ENCODE measurements at places on chromosomes 3 and 15.

DNA sequence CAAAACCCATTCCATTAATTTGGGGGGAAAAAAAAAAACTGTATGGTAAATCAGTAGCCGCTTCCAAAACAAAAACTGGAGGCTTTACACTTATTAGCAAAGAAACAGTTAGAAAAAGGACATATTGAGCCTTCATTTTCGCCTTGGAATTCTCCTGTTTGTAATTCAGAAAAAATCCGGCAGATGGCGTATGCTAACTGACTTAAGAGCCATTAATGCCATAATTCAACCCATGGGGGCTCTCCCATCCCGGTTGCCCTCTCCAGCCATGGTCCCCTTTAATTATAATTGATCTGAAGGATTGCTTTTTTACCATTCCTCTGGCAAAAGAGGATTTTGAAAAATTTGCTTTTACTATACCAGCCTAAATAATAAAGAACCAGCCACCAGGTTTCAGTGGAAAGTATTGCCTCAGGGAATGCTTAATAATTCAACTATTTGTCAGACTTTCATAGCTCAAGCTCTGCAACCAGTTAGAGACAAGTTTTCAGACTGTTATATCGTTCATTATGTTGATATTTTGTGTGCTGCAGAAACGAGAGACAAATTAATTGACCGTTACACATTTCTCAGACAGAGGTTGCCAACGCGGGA lies 9.4 kb upstream of the RPL24 start:
- no peak for DNase-seq

- no peak for DNase-seq
Observed at GRCh38 chr3:140420621-140421357, 257.1 kb upstream of the TRIM42 start.

DNA sequence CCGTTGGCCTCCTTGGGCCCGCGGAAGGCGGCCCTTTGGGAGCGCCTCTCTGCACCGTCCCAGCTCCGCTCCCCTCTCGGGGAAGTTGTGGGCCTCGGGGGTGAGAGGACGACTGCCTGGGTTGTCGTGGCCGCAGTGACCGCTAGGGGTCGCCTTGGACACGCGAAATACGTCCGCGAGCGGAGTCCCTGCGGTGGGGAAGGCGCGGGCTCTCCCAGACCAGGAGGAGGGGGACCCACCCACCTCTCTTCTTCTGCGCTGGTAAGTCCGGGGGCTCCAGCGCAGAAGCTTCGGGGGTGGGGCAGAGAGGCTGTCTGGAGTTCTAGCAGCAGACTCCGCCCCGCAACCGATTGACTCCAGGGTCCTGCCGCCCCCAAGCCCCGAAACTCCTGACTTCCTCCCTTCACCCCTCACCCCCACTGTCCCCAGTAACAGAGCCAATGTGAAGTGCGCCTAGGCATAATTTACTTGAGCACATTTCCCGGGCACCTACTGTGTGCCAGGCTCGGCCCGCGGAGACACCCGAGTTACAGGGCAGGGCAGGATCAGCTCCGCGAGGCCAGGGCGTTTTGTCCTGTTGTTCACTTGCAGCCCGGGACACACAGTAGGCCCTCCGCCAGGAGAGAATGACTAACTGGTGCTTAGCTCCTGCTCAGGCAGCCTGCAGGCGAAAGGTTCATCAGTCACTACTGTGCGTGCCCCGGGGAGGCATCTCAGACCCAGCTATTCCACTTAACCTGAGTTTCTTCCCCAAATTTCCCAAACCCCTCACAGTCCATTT lies 32.8 kb downstream of the DNASE1L3 start:
- peak; percentile 83 for DNase-seq

DNA sequence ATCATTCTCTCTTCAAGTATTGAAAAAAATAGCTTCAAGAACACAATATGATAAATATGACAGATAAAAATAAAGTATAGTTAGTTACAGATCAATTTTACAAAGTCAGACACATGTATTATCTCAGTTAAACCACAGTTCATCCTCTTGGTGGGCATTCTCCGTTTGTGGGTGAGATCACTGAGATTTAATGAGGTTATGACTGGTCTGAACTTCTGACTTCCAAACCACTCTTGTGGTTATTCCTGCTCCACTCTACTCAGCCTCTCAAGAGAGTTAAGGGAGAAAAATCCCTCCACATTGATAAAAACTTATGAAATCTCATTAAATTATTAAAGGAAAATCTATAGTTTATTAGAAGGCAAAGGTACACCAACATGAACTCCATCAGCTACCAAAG lies 229.9 kb upstream of the LRTM1 start:
- DNase-seq = no peak

GRCh38 chr15:72281713-72282112 lies 9.4 kb upstream of the PARP6 start:
- no peak for DNase-seq

- no peak for DNase-seq
Observed at GRCh38 chr3:71033681-71034220, 549.8 kb downstream of the FOXP1 start.

DNA sequence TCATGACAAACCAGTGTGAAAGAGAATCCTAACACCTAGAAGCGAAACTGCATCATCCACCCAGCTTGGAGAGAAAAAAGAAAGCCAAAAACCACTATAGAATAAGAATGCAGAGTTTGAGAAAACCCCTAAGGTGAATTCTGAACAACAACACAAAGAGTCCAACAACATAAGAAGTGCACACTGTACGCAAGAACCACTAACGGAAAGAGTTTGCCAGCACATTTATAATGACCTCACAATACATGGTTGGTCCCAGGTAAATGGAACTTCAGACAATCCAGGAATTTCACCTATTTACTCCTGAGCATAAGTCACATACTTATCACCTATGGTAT lies 128.3 kb upstream of the BHLHE40 start:
- DNase-seq = no peak

DNA sequence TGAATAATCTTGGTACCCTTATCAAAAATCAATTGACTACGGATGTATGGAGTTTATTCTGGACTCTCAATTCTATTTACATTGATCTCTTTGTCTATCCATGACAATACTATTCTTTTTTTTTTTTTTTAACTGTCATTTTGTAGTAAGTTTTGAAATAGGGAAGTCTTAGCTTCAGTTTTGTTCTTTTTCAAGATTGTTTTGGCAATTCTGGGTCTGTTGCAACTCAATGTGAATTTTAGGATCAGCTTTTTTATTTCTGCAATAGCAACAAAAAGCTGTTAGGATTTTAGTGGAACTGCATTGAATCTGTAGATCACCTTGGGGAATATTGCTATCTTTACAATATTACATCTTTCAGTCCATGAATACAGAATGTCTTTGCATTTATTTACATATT lies 21.4 kb downstream of the BTLA start:
- DNase-seq = no peak

GRCh38 chr3:115062009-115062408 lies 85.1 kb downstream of the ZBTB20 start:
- no peak for DNase-seq

GRCh38 chr15:98903377-98904018 lies 104.1 kb downstream of the PGPEP1L start:
- DNase-seq = no peak

GRCh38 chr3:51717947-51718346 lies 11.1 kb downstream of the GRM2 start:
- DNase-seq = no peak

DNA sequence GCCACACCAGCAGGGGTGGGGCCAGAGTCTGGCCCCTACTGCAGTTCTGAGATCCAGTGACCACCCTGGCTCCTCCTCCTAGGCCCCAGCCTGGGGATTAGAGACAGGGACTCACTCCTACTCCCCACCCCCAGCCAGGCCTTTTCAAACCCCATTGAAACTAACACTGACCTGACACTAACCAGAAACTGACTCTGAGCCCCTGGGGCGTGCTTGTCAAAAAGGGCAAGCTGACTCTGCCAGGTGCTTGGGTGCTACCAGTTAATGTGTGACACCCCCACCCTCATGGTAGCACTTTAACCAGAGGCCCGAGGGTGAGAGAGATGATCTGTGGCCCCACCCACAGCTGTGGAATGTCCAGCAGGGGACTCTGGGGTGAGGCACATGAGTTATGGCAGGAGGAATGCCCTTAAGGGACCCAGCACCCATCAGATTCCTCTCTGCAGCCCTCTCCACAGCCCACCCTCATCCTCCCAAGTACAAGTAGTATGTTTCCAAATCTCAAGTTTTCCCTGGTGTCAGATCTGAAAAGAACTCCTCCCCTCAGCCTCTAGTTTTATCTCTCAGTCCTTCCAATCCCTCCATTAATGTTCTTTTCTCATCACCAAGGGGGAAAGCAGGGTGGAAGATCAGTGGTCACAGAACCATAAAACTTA lies 1.4 kb downstream of the PTH1R start:
- DNase-seq = no peak

DNA sequence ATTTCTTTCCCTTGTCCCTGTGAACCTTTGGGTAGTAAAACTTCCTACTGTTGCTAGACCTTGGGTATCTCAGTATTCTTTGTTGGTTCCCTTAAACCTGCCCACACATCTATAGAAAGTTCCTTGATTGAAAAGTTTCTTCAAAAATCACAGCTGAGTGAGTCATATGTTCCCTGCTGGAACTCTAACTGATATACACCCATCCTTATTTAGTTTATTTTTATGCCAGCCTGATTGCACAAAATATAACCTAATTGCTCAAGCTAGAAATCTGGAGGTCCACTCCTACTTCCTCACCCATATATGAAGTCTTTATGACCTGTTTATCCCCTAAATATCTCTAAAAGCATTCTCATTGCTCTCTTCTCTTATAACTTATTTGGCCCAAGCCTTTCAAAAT lies 13.7 kb upstream of the GJD2 start:
- DNase-seq = no peak

DNA sequence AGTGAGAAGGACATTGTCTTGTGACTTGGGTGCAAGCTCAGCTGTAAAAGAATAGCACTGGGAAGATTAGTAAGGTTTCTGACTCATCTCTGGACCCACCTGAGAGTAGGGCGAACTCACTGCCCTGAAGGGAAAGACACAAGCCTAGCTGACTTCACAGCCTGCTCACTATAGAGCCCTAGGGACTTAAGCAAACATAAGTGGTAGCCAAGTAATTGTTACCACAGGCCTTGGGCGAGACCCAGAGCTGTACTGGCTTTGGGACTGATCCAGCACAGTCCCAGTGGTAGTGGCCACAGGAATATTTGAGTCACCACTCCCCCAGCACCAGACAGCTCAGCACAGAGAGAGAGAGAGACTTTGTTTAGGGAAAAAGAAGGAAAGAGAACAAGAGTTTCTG lies 429.9 kb downstream of the TBL1XR1 start:
- DNase-seq = no peak

DNA sequence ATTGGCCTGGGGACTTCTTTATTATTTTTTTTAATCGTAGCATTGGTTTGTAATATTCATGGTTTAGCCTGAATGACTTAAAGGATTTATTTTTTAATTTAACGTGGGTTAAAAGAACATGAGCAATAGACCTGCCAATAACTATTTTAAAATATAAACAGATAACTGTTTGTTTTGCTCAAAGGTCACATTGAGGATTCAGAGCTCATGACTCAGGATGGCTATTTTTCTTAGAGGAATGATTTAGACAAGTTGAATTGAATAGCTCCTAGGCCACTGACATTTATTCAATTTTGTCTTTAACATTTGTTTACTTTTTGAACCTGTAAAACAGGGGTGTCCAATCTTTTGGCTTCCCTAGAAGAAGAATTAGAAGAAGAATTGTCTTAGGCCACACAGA lies 68.5 kb downstream of the ITPR1 start:
- no peak for DNase-seq

- no peak for DNase-seq
Observed at GRCh38 chr3:17508180-17508752, 234.2 kb downstream of the TBC1D5 start.

- DNase-seq = no peak
Observed at GRCh38 chr3:116281313-116282143, 163.8 kb downstream of the LSAMP start.

DNA sequence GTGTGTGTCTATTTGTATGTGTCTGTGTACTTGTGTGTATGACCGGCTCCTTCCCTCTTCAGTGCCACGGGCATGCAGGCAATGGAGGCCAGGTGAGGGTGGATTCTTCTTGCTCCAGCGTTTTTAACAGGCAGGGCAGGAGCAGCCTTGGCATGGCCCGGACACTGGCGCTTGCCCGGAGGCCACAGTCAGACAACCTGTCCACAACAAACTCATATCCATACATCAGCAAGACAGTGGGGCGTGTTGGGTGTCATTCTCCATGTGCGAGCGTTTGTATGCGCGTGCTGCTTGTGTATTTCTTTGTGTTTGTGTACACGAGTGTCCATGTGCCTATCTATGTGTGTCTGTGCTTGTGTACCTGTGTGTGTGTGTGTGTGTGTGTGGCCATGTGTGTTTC lies 29.8 kb downstream of the PTH1R start:
- DNase-seq = no peak

GRCh38 chr3:125116311-125117080 lies 60.7 kb upstream of the HEG1 start:
- DNase-seq = no peak

DNA sequence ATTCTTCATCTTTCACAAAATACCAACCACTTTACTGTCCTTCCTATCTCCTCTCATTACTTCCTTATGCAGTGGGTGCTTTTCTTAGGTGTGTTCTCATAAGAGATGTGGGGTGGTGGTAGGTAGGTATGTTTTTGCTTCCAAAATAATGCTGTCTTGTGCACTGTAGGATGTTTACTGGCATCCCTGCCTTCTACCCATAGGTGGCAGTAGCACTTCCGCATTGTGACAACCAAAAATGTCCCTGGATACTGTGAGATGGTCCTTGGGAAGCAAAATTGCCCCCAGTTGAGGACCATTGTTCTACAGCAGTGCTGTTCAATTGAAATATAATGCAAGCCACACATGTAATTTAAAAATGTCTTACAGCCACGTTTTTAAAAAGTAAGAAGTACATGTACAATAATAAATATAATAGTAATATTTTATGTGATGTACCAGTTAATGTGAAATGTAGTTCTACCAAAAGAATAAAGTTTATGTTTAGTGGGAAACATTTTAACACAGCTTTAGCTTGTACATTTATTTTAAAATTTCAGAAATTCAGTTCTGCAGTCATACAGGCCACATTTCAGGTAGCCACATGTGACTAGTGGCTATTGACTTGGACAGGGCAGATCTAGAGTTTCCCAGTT lies 75.2 kb downstream of the NEO1 start:
- DNase-seq = no peak

GRCh38 chr3:40088527-40089170 lies 220.9 kb upstream of the EIF1B start:
- DNase-seq = no peak

- DNase-seq = no peak
Observed at GRCh38 chr3:111538111-111538510, 3.9 kb upstream of the CD96 start.

DNA sequence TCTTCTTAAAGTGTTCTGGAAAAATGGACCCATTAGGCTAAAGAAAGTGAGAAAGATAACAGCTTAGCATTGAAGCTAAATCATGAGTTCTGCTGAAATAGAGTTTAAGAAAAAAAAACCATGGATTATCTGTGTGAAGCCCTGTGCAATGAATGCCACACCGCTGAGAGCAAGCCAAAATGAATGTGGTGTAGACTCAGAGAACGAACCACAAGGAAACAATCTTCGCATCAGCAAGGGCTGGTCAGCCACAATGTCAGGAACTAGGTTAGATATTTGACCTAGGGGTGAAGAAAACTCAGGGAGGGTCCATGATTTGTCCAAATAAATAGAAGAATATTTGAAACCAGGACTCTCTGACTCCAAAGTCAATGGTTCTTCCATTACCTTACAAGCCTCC lies 91.4 kb upstream of the MEX3B start:
- DNase-seq = no peak

GRCh38 chr3:189727898-189728297 lies 96.7 kb downstream of the TP63 start:
- DNase-seq = no peak

Measured in stimulated activated CD8-positive, alpha-beta memory T cell treated with anti-CD3 and anti-CD28 coated beads, Interleukin-12 subunit alpha, Interleukin-12 subunit beta, amount 100 ng/mL, for 1 hour (primary cell).